ENCODE measurements at places on chromosomes 7 and 10.
A peak's percentile ranks its signal among the peaks of the same experiment; 100 is the strongest.

DNA sequence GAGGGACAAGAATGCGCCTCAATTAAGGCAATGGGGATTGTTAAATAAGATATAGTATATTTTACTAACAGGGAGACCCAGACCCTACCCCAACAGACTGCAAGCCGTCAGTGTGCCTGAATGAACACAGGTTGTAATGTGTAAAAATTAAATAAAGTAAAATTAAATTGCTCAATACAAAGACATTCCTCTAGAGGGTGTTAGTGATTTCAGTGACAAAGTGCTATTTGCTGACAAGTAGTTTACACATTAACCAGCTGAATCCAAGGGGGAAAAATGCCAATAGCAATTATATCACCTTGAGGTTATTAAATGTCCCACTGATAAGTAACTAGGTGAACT lies 110.5 kb downstream of the EBF3 start:
- no peak for DNase-seq

DNA sequence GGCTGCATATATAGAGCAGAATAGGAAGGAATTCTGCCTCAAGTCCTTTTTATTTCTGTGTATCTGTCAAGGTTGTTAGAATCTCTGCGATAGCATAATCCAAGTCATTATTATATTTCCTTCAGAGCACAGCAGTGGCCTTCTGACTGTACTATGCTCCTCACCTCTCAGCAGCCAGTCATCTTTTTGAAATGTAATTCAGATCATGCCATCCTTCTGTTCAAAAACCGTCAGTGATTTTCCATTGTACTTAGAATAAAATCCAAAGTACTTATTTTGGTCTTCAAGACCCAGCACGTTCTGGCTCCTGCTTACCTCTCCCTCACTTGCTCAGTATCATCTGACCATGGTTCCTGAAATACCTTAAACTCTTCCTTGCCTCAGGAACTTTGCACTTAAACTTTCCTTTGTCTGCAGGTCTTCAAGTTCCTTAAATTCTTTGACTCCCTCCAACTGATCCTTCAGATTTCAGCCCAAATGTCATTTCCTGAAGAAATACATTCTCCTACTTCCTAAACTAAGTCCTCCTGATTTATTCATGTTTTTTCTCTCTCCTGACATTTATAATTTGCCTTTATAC lies 112.4 kb downstream of the ST7 start:
- no peak for DNase-seq

DNA sequence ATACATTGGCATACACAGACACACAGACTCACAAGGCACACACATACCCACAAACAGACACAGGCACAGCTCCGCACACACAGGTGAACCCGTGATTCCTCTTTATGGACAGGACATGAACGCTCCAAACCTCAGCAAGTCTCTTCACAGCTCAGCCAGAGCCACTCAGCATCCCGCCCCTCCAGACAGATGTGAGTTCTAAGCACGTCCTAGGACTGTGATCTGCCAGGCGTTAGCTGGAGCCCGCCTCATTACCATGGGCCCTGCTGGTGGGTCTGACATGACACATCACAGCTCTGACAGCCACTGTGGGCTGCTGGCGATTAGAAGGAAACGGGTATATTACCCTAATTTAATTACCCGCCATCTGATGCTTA lies 176.7 kb upstream of the PPP2R2D start:
- DNase-seq, result no peak

- no peak for DNase-seq
Measured at GRCh38 chr10:29470843-29471543, 163.8 kb downstream of the SVIL start.

GRCh38 chr7:40848541-40849221 lies 713.9 kb downstream of the SUGCT start:
- DNase-seq, result no peak

DNA sequence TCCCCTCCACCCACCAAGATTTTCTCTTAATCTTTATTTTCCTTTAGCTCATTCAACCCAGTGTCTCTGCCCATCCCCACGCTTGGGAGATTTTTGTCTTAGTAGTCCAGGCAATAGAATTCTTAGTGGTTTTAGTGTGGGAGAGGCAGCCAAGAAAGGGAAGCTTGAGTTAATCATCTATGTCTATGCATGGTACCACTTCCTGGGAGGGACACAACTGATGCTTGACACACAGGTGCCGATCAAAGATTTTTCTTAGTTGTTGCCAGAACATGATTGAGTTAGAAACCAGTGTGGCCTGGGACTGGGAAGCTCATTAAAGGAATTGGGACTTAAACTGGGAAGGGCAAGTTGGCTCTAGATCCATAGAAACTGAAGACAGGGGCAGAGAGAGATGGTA lies 3.1 kb downstream of the STRA8 start:
- no peak for DNase-seq

GRCh38 chr10:123807444-123808035 lies 84.1 kb downstream of the CPXM2 start:
- DNase-seq, result no peak

DNA sequence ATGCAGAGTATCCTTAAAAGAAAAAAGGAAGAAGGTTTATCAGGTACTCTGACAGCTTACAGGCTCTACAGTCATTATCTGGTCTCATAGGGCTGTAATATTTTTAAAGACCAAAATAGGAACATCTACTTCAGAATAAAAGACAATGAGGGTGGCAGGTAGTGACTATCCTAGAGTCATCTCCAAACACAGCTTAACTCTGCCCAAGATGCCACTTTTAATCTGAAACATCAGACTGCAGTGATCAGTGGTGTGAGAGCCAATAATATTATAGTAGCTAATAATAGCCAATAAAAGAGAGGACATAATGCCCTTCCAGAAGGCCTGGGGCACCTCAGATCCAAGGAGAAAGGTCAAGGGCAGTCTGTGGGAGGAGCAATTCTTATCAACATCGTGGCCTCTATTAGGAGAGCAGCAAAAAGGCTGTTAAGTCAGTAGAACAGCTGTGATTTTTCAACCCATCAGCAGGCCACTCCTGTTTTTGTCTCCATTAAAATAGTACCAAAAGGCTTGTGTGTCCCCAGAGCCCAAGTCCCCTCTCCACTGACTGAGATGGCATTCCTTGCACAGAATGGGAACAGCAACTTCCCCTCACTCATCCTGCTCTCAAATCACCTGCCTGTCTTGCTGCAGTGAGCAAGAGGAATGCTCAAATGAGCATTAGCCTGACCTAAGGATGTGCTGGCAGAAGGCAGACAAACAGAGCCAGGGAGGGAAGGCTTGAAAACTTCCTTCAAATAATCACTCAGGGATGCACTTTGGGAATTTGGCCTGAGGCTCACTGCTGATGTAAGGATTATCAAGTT lies 20.7 kb upstream of the SPOCK2 start:
- no peak for DNase-seq

DNA sequence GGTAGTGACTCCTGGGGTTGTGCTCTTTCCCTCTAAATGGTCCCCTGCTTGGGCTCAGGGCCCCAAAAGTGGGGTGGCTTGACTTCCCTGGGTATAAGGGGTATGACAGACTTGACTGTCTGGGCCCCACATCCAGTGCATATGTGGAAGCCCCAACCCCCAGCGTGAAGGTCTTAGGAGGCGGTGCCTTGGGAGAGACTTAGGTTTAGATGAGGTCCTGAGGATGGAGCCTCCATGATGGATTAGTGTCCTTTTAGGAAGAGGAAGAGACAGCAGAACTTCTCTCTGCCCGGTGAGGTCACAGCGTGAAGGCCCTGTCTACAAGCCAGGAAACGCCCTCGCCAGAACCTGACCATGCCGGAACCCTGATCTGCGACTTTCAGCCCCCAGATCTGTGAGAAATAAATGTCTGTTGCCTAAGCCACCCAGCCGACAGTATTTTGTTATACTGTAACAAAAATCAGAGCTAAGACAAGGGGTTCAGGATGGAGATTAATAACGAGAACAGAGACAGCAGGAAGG lies 23.8 kb downstream of the PODXL start:
- DNase-seq, result no peak

DNA sequence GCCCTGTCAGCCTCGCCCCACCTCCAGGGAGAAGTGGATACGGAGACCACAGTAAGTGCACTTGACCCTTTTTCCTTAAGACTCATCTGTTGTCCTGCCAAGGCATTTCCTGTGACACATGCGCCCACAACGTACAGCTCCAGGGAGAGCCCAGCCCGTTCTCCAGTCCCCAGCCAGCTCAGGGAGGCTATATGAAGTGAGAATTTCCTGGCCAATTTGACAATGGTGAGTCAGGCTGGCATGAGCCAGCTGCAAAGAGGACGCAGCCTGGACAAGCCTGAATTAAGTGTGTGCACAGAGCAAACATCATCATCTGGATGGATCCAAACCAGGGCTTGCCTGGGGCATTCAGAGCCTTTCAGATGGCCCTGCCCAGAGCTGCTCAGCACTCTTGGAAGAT lies 244.8 kb downstream of the KCNMA1 start:
- no peak for DNase-seq

GRCh38 chr10:124318076-124318475 lies 100.6 kb downstream of the OAT start:
- no peak for DNase-seq

- DNase-seq, result no peak
Measured at GRCh38 chr7:1525409-1525808, 5.1 kb upstream of the MAFK start.

DNA sequence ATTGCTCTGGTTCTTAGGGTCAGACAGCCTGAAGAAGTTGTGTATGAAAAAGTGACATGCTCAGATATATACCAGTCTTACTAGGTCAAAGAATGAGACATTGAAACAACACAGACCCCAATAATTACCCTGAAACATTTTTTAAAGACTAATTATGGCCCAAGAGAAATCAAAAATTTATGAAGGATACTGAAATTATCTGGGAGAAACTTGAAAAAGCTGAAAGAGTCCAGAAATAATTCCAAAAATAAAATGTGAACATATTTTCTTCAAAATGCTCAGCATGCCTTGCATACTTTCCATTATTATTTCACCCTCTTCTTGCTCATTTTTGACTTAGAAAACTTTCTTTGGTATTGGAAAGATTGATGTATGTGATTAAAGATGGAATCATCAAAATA lies 198.9 kb upstream of the CCDC6 start:
- DNase-seq, result no peak

DNA sequence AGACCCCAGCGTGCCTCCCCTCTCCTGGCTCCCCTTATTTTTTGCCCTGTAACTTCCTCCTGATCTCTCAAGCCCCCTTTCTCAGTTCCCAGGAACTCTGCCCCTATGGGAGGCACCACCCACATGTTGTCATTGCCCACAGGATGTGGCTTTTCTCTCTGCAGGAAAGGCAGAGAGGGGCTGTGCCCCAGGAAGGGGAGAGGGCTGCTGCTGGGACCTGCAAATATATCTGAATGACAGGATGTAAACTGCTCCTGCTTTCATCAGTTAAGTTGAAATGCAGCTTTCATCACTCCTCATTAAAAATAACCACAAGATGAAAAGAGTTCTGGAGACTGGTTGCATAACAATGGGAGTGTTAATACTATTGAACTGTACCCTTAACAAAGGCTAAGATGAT lies 103.3 kb downstream of the CLEC2L start:
- no peak for DNase-seq

GRCh38 chr7:114412548-114412947 lies 2.1 kb upstream of the FOXP2 start:
- no peak for DNase-seq

DNA sequence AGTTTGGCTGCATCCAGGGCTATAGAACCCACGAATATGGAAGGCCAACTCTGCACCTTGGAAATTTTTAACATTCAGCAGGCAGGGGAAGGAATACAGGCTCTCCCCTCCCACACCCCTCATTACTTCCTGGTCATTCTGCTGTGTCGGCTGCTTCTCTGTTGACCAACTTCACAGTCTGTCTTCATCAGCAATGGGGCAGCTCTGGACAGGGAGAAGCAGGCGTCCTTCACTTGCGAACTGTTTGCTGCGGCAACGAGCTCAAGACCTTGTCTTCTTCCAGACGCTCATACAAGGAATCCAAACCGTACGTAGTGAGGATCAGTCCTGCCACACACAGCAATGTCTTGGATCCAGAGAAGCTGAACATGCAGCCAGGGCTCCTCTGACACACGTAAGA lies 192.2 kb downstream of the DIP2C start:
- no peak for DNase-seq

GRCh38 chr10:15859509-15859905 lies 800 bp downstream of the MINDY3 start:
- DNase-seq, result peak; percentile 23
